ENCODE measurements at places on chromosomes 3 and 15.

GRCh38 chr3:123870033-123870432 lies 14.1 kb downstream of the MYLK start:
- no peak for DNase-seq

DNA sequence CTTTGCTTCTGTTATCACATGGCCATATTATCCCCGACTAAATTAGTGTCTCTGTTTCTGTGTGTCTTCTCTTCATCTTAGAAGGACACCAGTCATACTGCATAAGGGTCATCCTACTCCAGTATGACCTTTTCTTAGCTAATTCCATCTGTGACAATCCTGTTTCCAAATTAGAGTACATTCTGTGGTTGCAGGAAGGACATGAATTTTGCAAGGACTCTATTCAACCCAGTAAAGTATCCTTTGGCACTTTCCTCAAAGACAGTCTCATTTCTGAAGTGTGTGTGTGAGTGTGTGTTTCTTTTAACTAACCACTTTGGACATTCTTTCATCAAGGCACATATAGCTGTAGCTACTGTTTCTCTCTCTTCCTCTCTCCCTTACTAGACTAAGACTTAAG lies 15.2 kb upstream of the MME start:
- DNase-seq, result no peak

GRCh38 chr3:71104121-71104541 lies 479.4 kb downstream of the FOXP1 start:
- peak; percentile 84 for DNase-seq

GRCh38 chr15:62472616-62473299 lies 307.7 kb upstream of the C2CD4B start:
- no peak for DNase-seq

DNA sequence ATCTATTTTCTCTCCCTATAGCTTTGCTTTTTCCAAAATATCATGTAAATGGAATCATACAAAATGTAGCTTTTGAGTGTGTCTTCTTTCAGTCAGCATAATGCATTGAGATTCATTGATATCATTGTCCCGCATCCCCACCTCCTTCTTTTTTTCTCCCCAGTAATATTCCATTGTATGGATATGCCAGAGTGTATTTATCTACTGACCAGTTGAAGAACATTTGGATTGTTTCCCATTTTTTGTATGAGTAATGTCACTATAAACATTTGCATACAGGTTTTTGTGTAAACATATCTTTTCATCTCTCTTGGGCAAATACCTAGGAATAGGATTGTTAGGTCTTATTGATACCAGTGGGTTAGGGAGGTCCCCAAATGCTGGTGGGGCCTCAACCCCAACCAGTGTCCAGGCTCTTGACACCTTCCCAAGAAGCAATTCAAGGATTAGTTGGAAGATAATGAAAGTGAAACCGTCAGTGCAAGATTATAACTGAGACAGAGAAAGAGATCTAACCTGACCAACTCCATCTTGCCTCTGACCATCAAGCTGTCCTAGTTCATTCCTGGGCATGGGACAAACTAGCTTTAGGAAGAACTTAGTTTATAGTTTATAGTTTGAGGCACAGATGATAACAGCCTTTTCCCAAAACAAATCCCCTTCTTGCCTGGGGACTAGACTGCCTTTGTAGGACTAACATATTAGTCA lies 7.4 kb upstream of the SLC33A1 start:
- DNase-seq, result no peak
